ENCODE measurements at places on chromosomes 11 and 22.

- DNase-seq: no peak
Measured at GRCh38 chr11:66325263-66325671, 8.4 kb upstream of the CD248 start.

GRCh38 chr11:114179234-114179941 is 116.8 kb upstream of the NNMT start:
- no peak for DNase-seq

DNA sequence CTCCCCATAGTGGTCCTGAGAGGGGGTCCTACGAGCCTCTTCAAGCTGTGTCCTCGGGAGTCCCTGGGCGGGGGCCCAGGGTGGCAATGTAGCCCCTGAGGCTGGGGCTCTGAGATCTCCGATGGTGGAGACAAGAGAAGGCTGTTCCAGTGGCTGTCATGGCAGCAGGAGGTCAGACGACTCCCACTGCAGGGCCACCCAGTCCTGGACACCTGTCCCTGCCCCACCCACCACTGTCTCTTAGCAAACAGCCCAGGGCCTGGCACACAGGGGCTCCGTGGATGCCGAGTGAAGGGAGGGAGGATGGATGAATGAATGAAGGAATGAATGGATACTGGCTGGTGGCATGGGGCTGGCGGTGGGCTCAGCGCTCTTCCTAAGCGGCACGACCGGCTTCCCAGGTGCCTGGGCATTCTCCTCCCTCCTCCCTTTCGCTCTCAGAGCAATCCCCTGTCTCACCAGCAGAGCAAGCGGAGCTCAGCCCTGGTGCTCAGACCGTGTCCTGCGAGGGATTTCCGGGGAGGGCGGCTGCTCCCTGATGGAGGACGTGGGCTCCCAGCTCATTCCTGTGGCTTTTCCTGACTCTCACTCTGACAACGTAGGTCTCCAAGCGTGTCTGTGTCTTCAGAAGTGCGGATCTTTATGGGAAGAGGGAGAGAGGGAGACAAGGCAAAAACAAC is 1272.6 kb downstream of the BRD1 start:
- DNase-seq: peak; percentile 55

GRCh38 chr11:88188932-88189253 is 13.7 kb upstream of the RAB38 start:
- no peak for DNase-seq

DNA sequence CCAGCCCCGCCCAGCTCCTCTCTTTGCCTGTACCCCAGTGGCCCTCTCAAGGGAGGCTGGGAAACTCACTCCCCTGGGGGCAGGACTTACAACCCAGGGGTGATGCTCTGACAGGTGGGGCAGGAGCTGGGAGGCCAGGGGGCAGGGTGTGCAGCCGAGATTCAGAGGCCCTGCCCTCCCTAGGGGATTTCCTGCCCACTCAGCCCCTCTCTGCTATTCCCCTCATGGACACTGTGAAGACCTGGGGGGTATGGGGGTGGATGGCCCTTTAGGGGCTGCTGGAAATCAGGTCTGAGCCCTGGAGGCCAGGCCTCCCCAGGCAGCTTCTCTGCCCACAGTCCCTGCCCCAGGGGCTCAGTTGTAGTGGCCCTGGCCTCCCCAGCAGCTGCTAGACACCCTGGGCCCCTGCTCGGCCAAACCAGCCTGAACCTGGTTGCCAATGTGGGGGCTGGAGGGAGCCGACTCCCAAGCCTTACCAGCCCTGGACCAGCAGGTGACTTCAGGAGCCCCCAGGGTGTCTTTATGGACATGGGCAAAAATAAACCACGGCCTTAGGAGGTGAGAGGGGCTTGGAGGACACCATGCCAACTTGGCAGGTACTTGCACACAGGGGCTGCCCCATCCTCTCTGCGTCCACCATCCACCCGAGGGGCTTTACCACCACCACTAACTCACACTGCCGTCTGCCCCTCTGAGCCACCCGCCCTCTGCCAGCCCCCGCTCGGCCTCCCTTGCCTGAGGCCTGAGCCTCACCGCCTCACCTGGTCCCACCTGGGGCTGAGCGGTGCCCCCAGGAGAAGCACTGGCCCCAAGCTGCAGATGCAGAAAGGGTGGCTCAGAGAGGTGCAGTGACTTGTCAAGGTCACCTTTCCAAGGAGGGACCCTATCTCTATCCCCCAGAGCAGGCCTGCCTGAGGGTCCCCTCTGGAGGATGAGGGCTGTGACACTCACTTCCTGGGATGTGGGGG is 2.8 kb upstream of the PHLDA2 start:
- DNase-seq: no peak

- no peak for DNase-seq
Measured at GRCh38 chr11:86160541-86161149, 83.9 kb upstream of the EED start.

- DNase-seq: no peak
Measured at GRCh38 chr11:108237058-108237481, 14.2 kb downstream of the ATM start.

DNA sequence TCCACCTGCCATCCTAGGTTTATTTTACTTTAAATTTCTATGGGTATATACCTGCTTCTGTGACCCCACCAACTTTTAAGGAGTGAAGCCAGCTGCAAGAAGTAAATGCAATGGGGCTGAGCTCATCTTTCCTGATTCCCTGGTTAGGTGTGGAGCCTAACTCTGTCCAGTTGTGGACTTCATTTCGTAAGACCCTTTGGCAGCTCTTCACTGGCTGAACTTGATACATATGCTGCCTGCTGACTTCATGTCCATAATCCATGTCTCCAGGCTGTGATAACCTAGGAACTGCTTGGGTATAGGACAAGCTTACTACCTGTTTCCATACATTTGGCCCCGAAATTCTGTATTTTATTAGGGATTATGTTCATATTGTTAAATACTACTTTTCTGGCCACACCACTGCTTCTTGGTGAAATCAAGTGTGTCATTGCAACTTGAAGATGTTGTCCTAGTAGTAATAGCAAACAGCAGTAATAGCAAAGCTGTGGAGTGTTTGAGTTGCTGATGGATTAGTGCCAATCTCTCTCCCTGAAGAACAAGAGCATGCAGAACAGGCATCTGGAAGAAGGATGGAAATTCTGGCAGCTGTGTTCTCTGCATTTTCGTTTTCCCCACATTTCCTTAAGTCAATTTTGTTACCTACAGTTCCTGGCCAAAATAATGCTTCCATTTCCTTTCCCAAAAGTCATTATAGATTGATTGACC is 31.2 kb downstream of the LDLRAD3 start:
- DNase-seq: no peak

DNA sequence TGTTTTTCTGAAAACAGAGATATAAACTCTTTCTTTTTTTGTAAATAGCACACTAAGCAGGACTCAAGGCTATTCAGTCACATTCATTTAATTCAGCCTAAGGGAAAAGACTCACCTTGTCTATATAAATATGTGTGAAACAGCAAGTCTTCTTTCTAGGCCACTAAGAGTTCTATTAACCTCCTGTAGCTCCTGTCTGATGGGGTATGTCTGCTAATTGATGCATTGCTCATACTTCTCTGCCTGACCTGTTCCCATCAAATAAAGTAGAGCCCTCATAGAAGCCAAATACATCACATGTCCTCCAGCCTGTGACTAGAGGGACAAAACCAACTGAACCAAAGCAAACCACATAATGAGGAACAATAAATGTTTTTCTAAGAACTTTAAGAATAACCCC is 68.2 kb downstream of the MSANTD4 start:
- DNase-seq: no peak

DNA sequence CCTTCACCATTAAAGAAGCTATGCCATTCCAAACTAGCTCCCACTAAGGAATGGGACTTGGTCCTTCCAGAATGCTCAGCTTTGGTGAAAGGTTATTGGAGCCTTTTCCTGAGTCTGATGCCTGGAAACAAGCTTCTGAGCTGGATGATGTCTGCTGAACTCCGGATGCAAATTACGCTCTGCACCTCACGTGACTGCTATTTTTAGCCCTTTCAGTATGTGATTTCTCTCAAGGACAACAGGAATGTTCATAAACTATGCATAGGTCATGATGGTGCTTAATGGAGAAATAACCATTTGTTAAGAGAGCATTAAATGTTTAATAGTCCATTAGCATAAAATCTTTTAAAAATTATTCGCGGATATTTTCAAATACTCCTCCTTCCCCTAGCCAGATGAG is 631.4 kb upstream of the KIRREL3 start:
- no peak for DNase-seq

GRCh38 chr11:99368583-99368982 is 347.8 kb downstream of the CNTN5 start:
- no peak for DNase-seq

GRCh38 chr22:43351966-43352345 is 8.8 kb upstream of the SCUBE1 start:
- DNase-seq: no peak

- DNase-seq: no peak
Measured at GRCh38 chr11:108818971-108819370, 154.1 kb downstream of the DDX10 start.

GRCh38 chr11:118914178-118914918 is 11.4 kb downstream of the BCL9L start:
- DNase-seq: no peak

- DNase-seq: no peak
Measured at GRCh38 chr11:68270196-68271022, 1.4 kb downstream of the C11orf24 start.

GRCh38 chr22:48711031-48711431 is 1116.6 kb downstream of the BRD1 start:
- DNase-seq: no peak

DNA sequence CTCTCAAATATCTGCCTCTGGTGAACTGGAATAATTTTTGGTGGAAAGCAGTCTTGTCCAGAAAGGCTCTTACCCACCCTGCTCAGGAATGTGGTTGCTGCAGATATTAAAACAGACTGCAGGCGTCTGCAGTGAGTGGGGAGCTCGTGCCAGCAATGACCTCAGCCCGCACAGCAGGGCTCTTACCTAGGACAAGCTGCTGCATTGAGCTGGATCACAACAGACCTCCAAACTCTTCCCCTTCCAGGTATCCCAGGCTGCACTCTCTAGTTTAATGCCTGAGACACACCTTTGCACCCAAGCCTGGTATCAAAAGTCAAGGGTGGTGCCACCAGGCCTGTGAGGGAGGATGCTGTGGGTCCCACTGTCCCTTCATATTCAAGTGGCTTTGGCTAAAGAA is 69.7 kb upstream of the CDON start:
- DNase-seq: no peak

DNA sequence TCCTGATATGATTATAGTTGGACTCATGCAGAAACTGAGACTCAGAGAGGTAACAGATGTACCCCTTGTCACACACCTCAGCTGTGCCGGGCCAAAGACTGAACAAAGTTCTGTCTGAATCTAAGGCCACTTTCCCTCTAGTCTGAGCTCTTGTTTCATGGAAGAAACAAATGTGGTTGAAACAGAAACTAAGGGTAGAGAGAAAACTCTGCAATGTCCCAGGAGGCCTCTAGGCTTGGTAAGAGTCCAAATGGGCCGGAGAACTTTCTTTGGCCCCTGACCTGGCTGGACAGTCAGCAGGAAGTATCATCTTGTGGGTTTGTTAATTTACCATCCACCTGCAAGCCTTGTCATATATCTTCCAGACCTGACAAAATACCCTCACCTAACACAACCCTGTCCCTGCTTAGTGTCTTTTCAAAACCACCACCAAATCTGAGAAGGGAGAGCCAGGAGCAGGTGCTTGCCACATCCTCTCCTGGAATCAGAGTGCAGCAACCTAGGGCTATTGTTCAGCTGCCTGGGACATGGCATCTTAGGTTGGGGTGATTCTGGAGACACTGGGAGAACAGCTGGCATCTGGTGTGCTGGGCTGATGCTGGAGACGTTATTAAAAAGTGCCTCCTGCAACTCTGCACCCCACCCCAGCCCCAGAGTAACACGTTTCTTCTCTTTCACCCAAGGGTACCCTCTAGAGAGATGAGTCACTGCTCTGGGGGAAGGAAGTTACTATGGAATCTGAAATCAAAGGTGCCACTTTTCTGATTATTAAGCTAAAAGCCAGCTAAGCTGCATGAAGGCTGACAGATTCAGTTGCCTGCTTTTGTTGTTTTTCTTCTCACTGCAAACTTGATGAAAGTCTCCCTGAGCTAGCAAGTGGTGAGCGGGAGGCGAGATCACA is 126.3 kb upstream of the TIMP3 start:
- peak; percentile 69 for DNase-seq

DNA sequence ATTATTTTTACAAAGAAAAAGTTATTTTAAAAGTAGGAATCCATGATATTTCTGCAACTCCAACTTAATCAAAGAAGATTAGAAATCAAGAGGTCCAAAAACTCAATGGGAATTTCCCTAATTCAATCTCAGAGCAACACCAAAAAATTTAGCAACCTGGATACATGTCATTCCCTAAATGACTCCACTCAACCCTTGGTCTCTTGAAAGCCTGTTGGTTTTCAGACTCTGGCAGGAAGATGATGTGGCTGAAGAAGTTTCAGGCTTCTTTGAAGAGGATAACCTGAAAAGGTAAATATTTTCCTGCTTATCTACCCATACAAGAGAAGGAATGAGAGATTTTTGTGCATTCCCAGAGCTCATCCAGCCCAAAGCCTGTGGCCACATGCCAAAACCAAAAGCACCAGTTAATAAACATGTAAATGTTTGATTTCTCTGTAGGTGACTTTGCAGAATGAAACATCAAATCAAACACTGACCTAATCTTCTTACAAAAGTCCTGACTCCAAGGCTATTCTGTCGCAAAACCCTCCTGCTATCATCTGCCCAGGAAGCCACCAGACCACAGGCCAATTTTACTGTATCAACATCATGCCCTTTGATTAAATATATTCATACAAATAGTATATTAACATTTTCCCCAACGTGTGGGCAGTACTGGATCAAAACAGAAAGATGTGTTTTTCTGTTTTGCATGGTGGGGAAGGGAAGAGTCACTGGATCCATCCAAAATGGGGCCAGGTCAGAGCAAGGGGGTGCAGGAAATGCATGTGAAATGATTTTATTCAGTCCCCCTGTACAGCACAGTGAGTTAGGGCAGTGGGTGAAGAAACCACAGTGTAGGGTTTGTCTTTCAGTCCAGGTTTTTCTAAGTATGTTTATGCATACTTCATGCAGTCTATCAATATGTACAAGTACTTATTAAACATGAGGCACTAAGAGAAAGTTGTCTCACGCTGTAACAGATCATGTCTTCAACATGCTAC is 38.8 kb downstream of the SMCO4 start:
- no peak for DNase-seq

GRCh38 chr11:18329196-18329870 is 7.0 kb downstream of the GTF2H1 start:
- DNase-seq: no peak

DNA sequence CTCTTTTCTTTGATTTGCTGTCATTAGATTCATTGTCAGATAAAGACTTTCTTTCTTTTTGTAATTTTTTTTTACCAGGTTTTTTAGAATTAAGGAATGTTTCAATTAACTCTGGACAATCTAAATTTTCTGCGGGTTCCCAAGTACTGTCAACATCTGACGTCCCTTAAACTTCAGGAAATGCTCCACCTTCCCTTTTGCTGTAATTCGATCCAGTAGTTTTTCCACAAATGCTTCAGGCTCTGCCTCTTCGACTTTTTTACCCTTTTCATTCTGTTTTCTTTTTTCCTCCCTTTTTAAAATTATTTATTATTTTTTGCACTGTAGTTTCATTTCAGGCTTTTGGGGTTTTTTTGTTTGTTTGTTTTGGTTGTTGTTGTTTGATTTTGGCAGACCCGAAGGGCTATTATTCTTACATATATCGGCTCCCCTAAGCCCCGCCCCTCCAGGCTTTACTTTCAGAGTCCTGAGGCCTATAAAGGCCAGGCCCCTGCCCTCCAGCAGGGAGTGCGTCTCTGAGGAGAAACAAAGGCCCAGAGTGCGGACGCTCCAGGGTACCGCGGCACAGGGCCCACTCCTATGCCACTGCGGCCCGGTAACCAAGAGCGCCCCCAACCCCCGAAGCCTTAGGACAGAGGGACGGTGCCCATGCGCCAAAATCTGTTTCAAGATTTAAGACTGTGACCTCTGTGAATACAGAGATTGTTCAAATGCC is 116.4 kb downstream of the TYR start:
- DNase-seq: no peak

Measured in COLO829 (cell line).